ENCODE measurements at places on chromosomes 3 and 15.

DNA sequence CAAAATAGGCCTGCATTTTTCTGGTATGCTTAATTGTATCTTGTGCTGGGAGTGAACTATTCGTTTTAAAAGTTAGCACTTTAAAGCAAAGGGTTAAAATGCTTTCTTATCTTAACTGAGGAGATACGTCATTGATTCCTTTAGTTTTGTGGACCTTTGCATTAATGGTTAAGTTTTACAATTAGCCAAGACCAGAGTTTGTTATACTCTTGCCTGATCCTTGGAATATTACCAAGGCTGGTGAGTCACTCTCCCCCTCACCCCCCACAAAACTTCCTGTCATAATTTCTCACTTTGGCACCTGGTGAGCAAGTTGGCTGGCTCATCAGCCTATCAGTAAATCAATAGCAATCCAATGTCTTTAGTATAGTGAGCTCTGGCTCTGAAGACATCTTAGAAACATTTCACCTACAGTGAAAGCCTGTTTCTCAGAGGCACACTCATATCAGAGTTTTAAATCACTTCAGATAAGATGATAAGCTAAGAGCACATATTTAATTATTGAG, 26.7 kb downstream of the SLC2A2 start:
- no peak for DNase-seq

GRCh38 chr3:190004656-190005055, 116.0 kb downstream of the P3H2 start:
- no peak for DNase-seq

DNA sequence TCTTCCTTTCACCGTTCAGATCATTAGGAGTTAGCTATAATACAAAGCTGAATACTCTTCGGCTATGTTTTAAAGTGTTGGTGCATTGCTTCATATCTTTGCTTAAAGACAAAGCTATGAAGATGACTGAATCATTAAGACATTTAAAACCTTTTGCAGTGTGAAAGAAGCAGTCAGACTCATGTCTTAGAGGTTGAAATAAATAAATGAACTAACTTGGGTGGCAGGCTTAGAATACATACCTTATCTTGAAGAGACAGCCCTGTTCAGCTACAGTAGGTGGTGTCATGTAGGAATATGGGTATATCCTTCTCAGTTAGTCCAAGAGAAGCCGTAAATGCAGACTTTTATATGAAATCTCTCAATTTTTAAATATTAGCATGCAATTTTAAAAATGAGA, 63.4 kb downstream of the OPA1 start:
- no peak for DNase-seq

- no peak for DNase-seq
Observed at GRCh38 chr3:169955406-169955805, 11.2 kb upstream of the SEC62 start.

- DNase-seq, result no peak
Observed at GRCh38 chr3:64148955-64149653, 76.2 kb downstream of the PRICKLE2 start.

- DNase-seq, result no peak
Observed at GRCh38 chr15:70763120-70763949, at the start of gene UACA. Gene UACA, minus strand, starts transcription at chr15:70763558. Its CDS starts 151 bp downstream, at chr15:70763407.

- DNase-seq, result no peak
Observed at GRCh38 chr3:156547637-156548036, 7.3 kb downstream of the SSR3 start.
